Tongue (tissue), 3 donors: ENCODE measurements at places on chromosomes 16 and 17. TPM values are rescaled to one million over a fixed set of nuclear protein-coding genes. Genes with fewer than 3 reads are reported as not detected.
A peak's percentile ranks its signal among the peaks of the same experiment; 100 is the strongest.

DNA sequence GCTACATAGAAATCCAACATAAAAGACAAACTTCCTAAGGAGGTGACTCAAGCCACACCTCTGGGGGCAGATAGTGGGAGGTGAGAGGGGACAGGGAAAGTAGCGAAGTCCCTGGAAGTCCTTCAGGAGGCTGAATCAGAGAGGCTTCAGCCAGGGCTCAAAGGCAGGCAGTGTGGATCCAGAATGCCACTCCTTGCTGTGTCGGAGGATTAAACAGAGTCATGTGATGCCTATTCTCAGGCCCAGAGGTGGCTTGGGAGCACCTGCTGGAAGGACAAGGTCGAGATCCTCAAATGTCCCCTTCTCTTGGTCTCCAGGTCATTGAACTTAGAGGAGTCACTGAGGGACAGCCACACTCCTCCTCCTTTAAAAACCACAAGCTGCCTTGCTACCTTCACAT lies 391.1 kb downstream of the SOX9 start:
- DNase-seq, result no peak

DNA sequence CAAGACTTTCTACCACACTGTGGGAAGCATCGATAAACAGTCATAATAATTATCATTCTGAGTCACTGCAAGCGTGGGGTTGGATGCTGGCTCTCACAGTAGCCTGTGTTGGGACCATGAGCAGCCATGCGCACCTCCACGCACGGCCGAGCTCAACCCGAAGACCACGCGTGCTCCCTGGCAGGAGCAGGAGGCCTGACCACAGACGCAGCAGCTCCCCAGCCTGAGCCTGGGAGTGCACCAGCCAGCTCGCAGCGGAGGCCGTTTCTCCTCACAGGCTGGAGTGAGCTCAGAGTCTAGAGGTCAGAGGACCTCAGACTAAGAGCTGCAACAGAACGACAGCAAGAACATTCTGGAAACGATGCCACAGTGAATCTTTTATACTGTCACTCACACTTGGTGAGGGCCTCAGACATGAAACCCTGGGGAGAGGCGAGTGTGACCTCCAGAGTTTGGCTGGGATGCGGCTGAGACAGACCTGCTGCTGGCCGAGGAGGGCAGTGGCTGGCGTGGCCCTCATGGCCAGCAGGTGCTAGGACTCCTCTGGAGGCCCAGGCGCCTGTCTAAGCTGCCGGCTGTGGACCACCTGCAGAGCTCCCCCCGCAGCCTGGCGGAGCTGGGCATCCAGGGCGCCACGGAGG lies 6.0 kb downstream of the NDUFAF8 start:
- no peak for DNase-seq

DNA sequence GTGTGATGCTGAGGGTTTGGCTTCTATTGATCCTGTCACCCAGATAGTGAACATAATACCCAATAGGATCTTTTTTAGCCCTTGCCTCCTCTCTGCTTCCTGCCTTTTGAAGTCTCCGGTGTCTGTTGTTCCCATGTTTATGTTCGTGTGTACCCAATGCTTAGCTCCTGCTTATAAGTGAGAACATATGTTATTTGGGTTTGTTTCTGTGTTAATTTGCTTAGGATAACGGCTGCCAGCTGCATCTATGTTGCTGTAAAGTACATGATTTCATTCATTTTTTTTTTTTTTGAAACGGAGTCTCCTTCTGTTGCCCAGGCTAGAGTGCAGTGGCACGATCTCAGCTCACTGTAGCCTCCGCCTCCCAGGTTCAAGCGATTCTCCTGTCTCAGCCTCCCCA lies 23.0 kb downstream of the DUS2 start:
- DNase-seq, result peak; percentile 14

DNA sequence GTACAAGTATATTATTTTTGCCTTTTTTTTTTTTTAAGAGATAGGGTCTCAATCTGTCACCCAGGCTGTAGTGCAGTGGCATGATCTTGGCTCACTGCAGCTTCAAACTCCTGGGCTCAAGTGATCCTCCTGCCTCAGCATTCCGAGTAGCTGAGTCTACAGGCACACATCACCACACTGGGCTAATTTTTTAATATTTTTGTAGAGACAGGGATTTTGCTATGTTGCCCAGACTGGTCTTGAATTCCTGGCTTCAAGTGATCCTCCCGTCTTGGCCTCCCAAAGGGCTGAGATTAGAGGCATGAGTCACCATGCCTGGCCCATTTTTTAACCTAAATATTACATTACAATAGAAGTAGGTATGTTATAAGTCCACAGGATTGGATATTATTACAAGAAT lies 3.2 kb downstream of the TERB1 start:
- no peak for DNase-seq

COIL gene
- 17.4 TPM for total RNA-seq
